ENCODE measurements at places on chromosomes 3 and 15. TPM values are rescaled to one million over a fixed set of nuclear protein-coding genes. Genes with fewer than 3 reads are reported as not detected.

GRCh38 chr15:47410247-47410646 is 307.1 kb upstream of the SEMA6D start:
- no peaks in the 10 kb centered on the region for H3K36me3 ChIP-seq
- H3K4me1 ChIP-seq, result no peaks in the 10 kb centered on the region
- no peak overlapping the region for H3K27ac ChIP-seq

DNA sequence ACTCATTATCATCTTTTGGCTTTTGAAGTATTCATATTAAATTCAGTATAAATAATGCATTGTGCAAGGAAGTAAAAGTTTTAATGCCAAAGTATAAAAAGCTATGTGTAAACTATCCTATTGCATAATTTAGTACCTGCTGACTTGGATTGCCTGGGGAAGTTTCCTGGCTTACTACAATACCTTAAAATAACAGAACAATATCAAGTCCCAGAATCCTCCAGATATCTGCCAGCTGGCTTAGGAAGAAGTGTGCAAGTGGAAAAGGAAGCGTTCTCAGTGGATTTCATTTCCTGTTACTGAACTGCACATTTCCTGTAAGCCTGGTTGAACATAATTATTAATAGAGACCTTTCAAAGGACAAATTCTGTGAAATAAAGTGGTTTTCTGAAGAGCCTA is 236.7 kb downstream of the ADAMTSL3 start:
- no peak for DNase-seq
- no peak overlapping the region for H3K27ac ChIP-seq
- H3K4me3 ChIP-seq, result no peak overlapping the region

DNA sequence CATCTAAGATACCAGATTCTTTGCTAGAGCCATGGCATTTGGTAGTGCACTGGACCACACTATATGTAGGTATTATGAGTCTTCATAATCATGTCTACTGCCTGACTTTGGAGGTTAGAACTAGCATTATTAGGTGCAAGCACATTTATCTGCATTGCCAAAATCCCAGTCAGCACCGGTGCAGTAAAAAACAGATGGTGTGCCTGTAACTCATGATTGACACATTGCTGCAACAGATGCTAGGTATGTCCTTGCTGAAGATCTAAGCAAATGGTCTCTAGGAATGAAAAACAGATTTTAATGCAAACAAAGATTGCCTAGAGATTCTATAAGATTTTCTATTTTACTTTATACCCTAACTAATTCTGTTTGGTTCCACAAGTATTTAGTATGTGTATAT is 47.7 kb downstream of the MYO5A start:
- no peaks in the 10 kb centered on the region for H3K27me3 ChIP-seq
- H3K27ac ChIP-seq, result no peak overlapping the region
- no peak overlapping the region for H3K4me3 ChIP-seq
- H3K36me3 ChIP-seq, result no peaks in the 10 kb centered on the region
- H3K4me1 ChIP-seq, result no peaks in the 10 kb centered on the region
- DNase-seq, result no peak

GRCh38 chr3:133894353-133895207 is 1.1 kb downstream of the RAB6B start:
- no peak overlapping the region for H3K27ac ChIP-seq
- H3K4me3 ChIP-seq, result no peak overlapping the region

DNA sequence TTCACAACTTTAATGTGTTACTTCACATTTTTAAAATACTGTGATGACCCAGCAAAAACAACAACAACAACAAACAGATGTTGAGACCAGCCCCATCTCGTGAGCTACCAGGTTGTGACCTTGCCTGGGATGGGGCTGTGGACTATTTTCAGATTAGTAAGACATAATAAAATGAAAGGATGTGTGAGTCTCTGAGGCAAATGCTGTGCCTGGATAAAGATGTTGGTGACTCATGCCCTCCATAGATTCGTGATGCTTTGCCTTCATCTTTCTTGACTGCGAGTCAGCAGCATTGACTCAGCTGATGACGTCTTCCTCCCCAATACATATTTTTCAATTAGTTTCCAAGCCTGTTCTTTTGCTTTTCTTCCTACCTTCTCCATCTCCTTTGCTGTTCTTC is 453.0 kb upstream of the CFAP20DC start:
- no peak overlapping the region for H3K27ac ChIP-seq
- no peak for DNase-seq
- no peaks in the 10 kb centered on the region for H3K4me1 ChIP-seq
- no peaks in the 10 kb centered on the region for H3K27me3 ChIP-seq

DNA sequence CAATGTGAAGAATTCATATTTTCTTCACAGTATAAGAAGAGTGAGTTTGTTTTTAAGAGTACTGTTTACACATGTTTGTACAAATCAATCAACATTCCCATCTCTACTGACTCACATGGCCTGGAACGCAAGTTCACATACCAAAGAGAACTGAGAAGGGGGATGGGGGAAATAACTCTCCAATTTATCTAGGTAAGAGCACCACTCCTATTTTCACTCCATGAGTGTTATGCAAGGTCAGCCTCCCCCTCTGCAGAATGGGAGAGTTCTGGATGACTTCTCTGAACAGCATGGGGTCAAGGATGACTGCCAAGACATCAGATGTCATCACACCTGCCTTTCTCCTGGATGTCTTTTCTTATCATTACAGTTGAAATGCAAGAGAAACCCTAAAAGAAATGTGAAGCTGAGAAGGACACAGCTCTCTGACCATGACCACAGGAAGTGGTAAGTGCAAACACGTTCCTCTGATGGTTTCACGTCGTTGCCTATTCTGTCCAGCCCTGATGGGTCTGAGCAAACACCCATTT is 95.2 kb downstream of the SEMA6D start:
- H3K4me3 ChIP-seq, result no peak overlapping the region
- no peaks in the 10 kb centered on the region for H3K36me3 ChIP-seq
- peak; percentile 74 for DNase-seq
- H3K27me3 ChIP-seq, result no peaks in the 10 kb centered on the region
- H3K27ac ChIP-seq, result no peak overlapping the region

Gene TAGLN3
- total RNA-seq, result not detected

Gene IQGAP1
- total RNA-seq, result 164 TPM
